Activated gamma-delta T cell treated with anti-CD3 and anti-CD28 coated beads, Interleukin-2, amount 50 U/mL, for 16 hours (primary cell): ENCODE measurements at places on chromosomes 5 and 9.

GRCh38 chr5:169629847-169630548, 7.1 kb upstream of the DOCK2 start:
- DNase-seq = no peak

DNA sequence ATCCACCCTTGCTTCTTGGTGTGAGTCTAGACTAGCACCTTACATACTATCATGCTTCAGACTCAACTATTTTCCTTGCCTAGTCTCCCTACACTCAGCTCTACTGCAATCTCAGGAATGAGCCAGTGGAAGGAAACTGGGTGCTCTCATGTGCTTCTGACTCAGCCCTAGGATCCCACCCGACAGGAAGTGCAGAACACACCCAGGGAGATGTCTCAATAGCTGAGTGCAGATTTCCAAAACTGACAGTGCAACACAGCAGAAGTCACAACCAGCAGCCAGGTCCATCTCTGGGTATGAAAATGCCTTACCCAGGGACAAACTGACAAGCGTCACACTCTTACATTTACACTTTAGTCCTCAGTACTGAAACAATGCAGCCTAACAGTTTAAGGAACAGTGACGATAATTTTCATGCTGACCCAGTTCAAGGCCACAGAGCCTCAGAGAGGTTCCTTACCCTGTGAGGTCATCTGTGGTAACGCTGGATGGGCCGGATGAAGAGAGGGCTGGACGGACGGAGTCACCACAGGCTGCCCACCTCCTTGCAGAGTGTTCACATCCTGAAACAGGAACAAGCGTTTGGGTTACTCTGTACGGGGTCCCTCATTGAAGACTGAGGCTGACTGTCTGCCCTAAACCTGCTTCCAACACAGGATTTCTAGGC, 33.0 kb downstream of the FKBP15 start:
- DNase-seq = no peak

DNA sequence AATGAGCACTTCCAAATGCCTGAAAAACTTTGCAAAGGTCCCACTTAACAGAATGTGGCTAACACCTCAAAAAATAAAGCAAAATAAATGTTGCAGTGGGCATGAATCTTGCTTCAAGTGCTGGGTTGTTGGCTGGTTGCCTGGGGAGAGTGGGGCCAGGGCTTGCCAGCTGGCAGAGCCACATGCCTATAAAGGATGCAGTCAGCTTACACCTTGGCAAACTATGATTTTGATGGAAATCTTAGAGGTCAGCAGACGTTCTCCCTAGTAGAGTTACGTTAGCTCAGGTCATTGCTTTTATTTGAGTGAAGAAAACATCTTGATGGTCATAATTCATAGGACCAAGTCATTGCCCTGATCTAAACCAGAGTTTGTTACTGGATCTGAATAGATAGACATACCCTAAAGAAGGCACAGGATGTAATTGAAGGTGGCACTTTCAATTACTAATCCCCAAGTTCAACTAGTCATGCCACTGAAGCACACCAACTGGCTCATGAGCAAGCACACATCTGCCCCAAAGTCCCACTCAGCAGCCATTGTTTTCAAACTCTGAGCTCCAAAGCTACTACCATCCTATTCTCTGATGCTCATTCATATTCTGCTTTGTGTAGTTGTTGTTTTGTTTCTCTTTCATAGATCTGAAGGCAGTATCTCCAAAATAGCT, 51.2 kb upstream of the ZSWIM6 start:
- no peak for DNase-seq

DNA sequence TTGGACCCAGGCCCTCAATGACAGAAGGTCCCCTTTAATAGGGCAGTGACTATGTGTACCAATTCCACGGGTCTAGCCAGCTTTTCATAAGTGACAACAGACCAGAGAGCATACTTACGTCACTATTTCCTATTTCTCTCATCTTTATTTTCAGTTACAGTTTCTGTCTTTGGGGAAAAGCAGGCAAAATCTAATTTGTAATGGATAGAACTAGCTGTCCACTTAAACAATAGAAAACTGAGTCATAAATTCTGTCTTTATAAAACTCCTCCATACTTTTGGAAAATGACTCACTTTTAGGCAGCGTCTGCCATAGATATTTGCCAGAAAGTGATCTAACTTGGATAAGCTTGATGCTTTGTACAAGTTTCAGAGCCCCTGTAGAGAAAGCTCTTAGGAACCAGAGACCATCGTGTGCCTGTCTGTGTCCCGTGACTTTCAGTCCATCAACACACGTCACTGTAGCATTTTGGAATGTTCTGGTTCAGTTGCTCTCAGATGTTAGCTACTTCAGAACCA, 101.9 kb downstream of the F2RL2 start:
- no peak for DNase-seq

DNA sequence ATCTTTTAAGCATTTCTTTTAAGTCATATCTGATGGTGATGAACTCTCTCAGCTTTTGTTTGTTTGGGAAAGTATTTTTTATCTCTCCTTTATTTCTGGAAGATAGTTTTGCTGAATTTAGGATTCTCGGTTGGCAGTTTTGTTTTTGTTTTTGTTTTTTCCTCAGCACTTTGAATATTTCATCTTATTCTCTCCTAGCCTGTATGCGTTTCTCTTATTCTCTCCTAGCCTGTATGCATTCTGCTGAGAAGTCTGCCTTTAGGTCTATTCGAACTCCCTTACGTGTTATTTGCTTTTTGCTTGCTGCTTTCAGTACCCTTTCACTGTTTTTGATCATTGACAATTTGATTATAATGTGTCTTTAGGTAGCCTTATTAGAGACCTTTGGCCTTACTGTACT, 787.8 kb upstream of the FAM174A start:
- no peak for DNase-seq

GRCh38 chr5:74507370-74508005, 133.0 kb downstream of the ENC1 start:
- DNase-seq = no peak

DNA sequence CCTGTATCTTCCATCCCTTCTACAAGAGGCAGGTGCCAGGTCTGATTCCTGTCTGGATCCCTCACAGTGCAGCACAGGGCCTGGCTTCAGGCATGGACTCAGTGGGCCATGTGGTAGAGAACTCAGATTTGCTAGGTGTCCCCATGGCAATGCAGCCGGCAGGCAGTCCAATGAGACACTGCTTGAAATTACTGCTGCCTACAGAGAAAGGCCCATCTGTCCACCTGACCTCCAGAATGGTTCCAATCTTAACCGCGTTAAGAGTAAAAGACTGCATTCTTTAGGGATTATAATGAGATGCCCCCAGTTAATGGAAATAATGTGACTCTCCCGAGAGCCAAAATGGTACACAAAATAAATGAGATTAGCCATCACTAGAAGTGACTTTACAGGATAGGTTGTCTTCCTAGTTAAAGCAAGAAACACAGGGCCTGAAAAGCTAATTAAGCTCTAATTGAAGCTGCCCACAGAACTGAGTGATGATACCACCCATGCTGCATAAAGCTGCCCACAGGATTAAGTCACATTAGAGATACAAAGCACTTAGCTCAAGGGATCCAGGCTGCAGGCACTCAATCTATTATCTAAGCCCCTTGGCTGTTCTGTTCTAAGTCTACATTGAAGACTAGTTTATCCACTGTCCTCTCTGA, 11.4 kb downstream of the FAM193B start:
- DNase-seq = no peak

DNA sequence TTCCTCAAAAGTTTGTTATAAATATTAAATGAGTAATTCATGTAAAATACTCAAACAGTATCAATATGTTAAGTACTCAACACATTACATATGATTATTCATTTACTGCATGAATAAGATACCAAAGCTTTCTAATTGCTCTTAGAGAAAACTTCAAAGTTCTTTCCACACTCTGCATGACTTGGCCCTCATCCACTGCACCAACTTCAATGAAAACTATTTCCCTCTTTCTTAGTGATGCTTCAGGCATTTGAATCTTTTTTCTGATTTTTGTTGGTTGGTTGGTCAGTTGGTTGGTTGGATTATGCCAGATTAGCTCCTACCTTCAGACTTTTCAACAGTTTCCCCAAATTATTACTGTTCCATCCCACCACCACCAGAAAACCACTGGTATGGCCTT, 314.7 kb upstream of the RGMB start:
- DNase-seq = no peak

- no peak for DNase-seq
Observed at GRCh38 chr9:14311956-14312685, 1.8 kb downstream of the NFIB start.

GRCh38 chr5:180467028-180467975, 26.9 kb upstream of the CNOT6 start:
- DNase-seq = no peak

GRCh38 chr9:88197016-88197415, 58.7 kb upstream of the SPATA31C2 start:
- no peak for DNase-seq

DNA sequence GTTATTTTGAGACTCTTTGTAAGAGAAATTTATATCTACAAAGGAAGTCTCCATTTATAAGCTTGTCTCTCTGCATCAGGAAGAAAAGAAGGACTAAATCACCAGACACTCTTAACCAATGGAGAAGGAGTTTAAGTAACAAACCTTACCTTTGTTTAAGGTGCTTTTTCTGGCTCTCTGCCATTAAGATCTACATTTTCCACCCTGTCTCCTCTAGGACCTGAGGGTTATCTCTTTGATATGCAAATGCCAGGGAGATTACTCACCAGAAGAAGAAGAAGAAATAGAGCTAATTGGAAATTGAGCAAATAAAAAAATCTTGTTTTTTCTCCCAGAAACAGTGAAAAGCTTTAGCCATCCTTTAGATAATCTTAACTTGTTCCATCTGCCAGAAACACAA, 60.9 kb downstream of the CDKN2A start:
- DNase-seq = no peak
